ENCODE measurements at places on chromosomes 7 and 10.

GRCh38 chr10:132881186-132881920 is 61.0 kb downstream of the CFAP46 start:
- peak; percentile 32 for DNase-seq

DNA sequence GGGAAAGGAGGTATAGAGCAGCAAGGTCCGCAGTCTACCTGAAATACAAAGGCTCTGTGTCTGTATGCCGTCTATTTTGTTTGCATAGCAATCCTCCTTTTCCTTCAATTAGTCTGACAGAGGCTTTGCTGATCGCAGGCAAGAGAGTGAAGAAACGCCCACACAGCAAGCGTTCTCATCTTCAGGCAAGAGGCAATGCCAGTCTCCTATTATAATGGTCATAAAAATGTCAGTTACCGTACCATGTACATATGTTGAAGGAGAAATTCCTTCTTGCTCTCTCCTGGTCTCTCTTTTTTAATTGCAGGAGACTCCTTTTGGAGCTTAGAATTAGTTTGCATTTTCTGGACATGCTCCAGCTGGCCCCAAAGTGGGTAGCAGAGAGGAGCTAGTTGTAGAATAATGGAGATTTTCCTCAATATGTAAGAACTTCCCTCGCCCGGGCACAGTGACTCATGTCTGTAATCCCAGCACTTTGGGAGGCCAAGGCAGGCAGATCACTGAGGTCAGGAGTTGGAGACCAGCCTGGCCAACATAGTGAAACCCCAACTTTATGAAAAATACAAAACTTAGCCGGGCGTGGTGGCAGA is 139.5 kb downstream of the PFKFB3 start:
- DNase-seq, result no peak

DNA sequence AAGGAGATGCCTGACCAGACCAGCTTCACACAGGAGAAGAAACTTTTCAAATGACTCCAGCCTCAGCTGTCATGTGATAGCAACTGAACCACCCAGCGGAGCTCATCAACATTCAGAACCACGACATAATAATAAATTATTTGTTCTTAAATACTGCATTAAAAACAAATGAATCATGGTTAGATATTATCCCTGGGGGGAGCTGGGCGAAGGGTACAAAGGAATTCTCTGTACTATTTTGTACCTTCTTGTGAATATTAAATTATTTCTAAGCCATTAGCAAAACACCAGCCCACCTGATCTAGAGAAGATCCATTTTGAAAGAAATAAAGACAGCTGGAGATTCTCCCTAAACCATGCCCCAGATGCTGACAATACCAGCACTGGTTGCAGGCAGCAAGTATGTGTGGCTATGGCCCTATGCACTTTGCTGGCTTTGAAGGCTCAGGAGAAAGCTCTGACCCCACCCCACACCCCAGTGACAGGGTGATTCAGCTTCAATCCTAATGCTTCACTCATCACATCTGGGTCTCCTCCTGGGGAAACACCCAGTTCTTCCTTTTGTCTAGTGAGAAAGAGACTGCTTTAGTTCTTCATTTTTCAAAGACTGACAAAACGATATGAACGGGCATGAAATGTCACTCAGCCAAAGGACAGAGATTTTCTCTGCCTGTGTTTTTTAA is 45.5 kb upstream of the NKX2-3 start:
- no peak for DNase-seq

DNA sequence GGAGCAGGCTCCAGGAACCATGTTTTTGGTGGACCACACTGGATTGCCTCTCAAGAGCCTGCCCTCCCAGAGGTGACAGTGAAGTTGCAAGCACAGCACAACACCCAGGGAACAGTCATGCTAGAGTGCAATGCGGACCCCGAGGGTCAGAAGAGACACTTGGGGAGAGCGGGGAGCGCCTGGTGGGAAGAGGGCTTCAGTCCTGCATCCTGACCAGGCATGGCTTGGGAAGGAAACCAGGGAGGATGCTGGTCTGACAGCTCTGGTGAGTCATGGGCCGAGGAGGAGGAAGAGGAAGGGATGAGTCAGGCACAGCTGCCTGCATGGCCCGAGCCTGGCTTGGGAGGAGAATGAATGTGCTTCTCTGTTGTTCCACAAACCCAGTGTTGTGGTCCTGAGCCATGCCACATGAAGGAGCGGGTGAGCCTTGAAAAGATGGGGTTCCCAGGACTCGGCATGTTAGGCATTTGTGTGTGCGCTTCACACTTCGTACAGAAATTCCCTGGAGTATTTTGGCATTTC is 29.5 kb upstream of the ANKRD2 start:
- peak; percentile 85 for DNase-seq

DNA sequence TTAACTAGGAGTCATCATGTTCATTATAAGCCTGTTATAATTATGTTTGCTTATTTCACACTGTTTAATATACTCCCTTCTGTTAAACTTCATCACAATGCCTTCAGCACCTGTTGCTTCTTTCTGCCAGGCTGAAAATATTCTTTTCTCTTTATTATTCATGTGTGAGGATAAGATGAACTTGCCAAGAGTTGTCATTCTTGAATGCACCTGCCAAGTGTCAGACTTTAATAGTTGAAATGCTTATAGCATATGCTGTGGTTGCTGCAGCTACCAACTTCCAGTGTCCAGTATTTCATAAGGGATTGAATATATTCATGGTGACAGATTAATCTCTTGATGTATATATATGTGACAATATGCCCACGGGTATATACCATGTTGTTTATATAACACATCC is 339.2 kb upstream of the MEOX2 start:
- DNase-seq, result no peak

DNA sequence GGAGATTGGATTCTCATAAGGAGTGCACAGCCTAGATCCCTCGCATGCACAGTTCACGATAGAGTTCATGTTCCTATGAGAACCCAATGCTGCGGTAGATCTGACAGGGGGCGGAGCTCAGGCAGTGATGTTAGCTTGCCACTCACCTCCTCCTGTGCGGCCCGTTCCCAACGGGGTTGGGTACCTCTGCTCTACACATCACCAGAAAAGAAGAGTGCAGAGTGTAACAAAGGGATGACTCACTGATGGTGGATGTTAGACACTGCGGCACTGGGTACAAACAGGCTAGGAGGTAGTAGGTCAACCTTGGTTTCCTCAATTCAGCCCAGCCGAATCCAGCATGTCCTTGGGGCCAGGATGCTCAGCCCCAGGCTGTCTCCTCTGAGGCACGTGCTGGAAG is 66.8 kb upstream of the CHST15 start:
- no peak for DNase-seq

- no peak for DNase-seq
These were observed 10.3 kb downstream of the FAM3C start for GRCh38 chr7:121385800-121386179.

GRCh38 chr7:117048882-117049281 is 95.6 kb downstream of the ST7 start:
- no peak for DNase-seq

GRCh38 chr7:37438906-37439652 is 9.6 kb downstream of the ELMO1 start:
- DNase-seq, result no peak

Measured in sciatic nerve (tissue), 2 donors.